ENCODE measurements at places on chromosomes 12 and 14.

DNA sequence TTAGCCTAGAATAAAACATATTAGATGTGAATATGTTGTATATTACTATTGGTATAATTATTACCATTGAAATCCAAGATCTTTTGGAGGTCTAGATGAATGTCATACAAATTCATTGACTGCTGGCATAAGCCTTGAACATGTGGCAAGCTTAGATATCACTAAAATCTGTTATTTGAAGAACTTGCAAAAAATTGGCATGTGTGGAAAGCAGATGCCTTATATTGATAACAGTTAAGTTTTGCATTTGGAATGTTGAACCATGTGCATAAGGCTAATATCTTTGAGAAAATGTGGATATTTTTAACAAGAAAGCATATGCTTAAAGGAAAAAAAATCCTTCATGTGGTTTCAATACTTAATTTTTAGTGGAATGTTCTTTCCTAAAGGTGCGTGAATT lies 203.6 kb upstream of the PRICKLE1 start:
- DNase-seq, result no peak

DNA sequence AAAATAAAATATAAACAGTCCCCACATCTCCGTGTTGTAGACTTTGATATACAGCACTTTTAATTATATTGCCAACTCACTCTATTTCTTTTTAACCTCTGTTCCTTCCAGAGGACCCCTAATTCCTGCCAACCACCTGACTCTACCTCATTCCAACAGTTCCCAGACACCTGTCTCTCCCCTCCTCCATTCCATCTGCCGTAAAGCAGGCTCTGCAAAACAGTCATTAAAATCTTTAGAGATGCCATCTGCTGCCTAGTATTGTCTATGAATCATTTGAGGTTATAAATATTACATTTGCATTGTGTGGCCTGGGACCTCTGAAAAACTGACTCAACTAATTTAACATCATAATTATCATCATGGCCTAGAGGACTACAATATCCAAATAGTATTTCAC lies 148.8 kb upstream of the DCN start:
- DNase-seq, result no peak

DNA sequence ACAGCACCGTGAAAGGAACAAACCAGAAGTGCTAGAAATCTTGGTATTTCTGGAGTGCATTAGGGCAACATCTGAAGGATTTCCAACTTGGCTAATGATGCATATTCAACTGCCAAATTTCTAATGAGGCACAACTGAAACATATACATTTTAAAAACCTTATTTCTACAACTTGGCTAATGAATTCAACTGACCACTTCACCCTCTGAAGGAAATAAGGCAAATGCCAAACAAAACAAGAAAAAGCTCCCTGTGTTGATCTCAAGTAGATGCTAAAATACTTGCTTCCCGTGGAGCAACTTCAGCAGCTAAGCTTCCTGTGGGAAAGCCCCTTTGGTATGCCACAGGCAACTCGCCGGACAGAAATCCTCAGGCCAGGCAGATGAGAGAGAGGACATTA lies 167.1 kb downstream of the TTC7B start:
- DNase-seq, result no peak

DNA sequence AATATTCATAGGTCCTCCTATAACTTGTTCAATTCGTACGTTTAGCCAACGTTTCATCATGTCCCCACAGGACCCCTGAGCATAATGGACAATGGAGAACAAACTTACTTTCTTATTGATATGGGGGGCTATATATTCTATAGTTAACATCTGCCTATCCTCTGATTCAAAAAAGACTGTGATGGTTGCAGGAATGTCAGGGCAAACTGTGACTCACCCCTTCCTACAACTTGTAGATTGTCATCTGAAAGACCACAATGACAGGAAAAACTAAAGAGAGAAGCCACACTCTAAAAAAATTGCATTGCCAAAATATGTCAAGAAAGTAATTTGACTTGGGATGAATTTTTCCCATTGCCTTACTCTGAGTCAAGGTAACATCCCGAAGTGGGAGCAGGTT lies 50.8 kb downstream of the CATSPERB start:
- no peak for DNase-seq

GRCh38 chr12:88181881-88182280 lies 39.8 kb downstream of the TMTC3 start:
- no peak for DNase-seq

DNA sequence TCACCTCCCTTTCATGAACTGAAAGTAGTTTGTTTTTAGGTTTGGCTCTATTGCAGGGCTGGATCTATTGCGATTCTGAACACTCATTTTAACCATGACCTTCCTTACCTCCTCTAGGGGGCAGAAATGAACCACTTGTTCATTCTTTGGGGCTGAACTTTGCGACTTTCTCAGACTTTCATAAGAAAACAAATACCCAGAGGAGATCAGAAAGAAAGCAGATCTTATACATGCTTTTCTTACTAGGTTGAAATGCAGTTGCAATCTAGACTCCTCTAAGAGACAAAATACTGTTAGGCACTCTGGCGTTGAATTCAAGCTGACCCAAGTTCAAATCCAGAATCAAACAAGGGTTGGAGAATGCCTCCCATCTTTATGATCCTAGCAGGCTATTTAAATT lies 32.6 kb upstream of the PLEKHG3 start:
- no peak for DNase-seq

DNA sequence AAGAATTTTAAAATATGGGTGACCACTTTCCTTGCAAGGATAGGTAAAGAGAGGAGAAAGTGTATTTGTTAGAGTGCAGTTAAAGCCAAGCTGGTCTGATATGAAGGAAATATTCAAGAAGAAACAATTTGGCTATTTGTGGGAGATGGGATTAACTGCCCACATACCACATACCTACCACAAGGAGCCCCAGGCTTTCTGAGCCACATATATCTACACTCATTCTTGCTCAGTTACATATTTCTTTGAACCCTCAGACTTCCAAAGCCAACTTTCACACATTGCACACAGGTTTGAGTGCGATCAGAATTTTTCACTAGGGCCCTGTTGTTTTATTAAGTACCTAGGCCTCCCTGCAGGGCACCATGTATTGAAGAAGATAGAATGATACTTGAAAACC lies 330.2 kb downstream of the ZFP36L1 start:
- no peak for DNase-seq

DNA sequence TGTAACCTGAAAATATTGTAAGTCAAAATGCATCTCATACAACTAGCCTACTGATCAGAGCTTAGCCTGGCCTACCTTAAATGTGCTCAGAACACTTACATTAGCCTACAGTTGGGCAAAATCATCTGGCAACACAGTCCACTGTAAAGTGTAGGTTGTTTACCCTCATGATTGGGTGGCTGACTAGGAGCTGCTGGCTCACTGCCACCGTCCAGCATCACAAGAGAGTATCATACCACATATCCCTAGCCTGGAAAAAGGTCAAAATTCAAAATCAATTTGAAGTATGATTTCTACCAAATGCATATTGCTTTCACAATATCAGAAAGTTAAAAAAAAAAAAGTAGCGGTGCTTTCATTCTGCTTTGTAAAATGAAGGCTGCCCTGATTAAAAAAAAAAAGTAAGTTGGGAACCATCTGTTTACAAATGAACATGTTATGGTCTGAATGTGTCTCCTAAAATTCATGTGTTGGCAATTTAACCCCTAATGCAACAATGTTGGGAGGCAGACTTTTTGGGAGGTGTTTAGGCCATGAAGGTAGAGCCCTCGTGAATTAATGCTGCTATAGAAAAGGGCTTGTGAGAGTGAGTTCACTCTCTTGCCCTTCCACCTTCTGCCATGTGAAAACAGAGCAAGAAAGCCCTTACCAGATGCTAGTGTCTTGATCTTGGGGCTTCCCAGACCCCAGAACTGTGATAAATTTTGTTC lies 211.8 kb downstream of the PPM1H start:
- no peak for DNase-seq

- no peak for DNase-seq
Observed at GRCh38 chr12:49706351-49707127, 666 bp downstream of the FMNL3 start.

GRCh38 chr12:85603556-85603955 lies 232.7 kb downstream of the RASSF9 start:
- DNase-seq, result no peak

DNA sequence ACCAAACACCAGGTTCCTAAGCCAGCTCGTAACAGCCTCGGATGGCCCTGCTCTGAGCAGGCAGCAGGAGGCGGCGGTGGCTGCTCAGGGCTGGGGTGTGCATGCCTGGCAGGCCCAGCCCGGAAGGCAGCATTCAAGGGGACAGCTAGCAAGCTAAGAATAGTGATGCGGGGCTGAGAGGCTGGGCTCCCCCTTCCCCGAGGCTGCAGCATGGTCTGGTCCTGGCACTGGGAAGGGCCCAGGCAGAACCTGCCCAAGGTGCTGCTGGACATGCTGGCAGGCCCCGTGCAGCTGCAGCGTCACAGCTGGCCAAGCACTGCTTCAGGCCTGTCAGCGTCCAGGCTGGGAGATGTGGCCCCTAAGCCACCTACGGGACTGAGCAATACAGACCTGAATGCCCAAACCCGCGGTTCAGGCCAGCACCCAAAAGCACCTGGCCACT lies 26.4 kb upstream of the NUDT14 start:
- no peak for DNase-seq

DNA sequence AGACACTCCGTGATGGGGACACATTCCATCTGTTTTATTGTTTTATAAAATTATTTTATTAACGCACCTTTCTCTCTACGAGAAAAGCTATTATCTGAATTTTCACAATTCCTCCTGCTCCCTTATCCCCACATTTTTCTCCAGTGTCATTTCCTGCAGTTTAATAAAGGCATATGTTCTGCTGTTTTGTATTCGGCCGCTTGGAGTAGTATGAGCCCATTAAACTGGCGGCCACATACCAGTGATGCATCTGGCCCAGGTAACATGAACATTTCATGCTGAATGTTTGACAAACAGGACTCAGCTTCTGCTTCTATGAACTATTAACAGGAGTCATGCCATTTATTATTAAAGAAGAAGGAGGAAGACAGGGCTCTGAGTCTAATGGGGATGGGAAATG lies 511.0 kb downstream of the TMEM121 start:
- DNase-seq, result no peak

GRCh38 chr14:26867171-26867757 lies 269.4 kb upstream of the NOVA1 start:
- no peak for DNase-seq

DNA sequence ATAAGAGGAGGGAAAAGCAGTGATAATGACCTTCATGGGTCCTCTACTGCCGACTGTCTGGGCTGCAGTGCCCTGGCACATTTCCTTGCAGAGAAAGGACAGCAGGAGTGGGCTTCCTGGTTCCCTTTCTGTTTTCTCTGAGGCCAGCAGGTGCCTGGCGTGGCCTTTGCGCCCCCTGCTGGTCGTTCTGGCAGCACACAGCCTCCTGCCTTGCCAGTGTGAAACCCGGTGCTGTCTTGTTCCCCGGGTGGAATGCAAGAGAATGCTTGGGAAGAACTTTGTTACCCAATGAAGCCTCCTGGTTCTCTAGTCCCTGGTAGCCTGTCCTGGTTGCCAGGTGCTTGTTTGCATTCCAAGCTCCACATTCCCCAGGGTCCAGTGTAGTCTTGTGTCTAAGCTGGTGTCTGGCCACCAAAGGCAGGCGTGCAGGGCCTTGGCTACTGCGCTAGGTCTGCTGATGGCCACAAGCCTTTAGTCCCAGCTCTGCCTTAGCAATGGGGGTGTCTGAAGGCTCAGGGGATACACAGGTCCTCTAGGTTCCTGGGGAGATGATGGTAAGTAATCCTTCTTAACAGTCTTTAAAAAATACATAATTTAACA lies 1392.4 kb upstream of the TMEM132C start:
- DNase-seq, result peak; percentile 7

- no peak for DNase-seq
Observed at GRCh38 chr14:34872822-34873588, 2.2 kb downstream of the BAZ1A start.

DNA sequence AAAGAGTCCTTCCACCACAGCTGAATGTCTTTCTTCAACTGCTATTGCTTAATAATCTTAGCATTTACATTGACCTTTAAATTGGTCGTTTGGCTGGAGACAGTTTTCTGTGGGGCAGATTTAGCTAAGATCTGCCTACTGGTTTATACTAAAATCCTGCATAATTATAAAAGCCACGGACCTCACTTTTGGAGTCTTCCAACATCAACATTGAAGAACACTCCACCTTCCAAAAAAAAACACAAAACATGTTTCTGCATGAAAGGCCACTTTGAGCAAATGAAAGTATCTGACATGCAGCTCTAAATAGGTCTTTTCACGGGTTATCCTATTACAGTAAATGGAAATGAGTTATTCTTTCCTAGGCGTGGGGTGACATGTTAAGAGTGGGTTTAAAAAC lies 57.0 kb upstream of the KRR1 start:
- no peak for DNase-seq

DNA sequence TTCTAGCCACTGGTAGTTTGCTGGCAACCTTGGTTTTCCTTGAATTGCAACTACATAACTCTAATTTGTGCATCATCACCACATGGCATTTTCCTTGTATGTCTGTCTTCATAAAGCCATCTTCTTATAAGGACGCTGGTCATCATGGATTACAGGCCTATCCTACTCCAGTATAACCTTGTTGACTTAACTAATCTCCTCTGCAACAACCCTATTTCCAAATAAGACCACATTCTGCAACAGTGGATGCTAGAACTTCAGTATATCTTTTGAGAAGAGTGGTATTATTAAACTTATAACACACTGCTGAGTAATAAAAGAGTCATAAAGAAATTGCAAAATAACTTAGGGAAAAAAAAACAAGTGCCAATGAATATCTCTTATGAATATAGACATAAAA lies 511.8 kb upstream of the FOXG1 start:
- DNase-seq, result no peak

Data from stimulated activated CD8-positive, alpha-beta memory T cell treated with anti-CD3 and anti-CD28 coated beads, Interleukin-4, amount 100 ng/mL, for 4 hours (primary cell).